ENCODE measurements at places on chromosomes 3 and 15.

GRCh38 chr3:33425453-33425852, 14.8 kb downstream of the UBP1 start:
- DNase-seq = no peak

DNA sequence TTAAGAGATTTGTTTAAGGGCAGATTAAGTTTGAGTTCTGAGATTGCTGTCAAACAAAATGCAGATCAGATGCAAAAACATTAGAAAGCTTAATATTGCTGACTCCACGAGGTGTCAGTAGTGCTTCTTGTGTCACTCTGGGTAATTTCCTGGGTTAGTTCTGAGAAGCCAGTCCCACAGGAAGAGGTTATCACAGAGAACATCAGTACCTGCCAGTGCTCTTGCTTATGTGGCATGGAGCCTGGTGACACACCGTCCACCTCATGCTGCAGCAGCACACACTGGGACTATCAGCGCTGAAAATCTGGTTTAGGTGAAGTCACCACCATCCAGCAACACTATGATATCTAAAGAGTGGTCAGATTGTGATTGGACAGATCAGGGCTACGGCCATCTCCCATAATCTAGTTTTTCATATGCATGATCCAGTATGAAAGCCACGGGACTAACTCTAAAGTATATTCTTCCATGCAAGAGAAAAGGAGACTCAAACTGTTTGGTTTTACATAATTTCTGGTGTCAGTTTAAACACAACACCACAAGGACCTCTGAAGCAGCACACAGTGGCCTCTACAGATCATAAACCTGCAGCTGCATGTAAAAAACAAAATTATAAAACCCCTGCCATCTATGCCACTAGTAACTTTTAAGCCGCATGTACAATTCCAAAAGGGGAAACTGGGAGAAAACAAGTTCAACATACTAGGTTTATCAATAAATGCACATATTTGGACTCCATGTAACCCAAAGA, 36.1 kb upstream of the MYO5C start:
- DNase-seq = no peak

GRCh38 chr3:33424606-33425452, 15.4 kb downstream of the UBP1 start:
- DNase-seq = no peak

DNA sequence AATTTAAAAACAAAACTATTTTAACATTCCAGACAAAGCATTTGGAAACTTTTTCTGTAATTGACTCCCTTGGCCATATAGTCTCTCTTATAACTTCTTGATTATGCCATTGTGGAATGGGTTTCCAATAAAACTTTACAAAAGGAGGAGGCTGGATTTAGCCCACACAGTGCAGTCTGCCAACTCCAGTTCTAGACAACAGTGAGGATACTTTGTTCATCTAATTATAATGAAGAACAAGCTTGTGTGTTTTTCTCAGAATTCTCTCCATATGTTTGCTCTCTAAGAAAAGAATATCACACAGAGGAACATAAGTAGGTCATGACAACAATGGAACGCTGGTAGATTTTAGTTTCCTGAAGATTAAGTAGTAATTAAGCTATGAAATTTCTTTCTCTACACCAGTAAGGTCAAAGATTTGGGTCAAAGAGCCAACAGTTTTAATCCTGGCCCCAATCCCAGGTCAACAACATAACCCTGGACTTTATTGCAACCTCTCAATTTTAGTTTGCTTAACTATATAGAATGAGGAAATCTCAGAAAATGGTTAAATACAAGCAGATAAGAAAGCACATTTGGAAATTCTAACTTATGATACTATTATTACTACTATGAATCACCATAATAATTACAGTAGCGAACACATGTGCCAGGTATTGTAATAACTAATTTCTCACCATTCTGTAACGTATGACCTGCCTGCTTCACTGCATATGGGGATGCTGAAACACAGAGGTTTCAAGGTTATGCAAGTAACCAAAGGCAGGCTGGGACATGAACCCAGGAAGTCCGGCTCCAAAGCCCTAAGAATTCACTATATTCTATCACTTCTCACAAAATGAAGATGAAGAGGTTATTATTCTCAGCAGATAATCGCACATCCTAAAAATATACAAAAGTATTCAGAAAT, 65.7 kb downstream of the TJP1 start:
- no peak for DNase-seq

DNA sequence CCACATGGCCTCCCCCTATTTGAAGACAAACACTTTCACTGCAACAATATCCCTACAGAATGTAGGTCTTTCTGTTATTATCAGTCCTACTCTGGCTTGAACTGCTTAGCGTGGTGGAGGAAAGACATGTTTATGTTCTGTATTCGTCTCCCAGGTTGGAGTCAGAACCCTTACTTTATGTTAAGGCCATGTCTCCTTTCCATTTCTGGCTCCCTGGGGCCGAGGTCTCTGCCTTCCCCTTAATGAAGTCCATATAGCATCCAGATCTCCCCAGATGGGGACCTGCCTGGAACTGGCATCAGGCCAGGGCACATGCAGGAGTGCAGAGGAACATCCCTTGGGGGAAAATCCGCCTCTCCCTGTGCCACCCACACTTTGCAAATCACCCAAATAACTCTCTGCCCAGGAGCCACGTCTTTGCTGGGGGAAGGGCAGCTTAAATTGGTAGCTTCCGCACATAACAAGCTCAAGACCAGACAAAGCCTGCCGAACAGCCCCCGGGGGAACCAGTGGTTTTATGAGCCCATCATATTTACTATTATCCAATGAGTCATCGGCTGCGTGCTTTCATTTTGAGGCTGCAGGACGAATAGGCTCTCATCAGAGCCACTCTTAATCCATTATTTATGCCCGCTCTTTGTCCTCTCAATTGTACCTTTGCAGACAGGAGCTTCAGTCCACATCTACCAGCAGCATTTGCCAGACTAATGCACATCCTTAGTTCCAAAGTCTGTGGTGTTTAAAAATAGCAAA, 237.0 kb downstream of the UACA start:
- DNase-seq = peak; percentile 73

DNA sequence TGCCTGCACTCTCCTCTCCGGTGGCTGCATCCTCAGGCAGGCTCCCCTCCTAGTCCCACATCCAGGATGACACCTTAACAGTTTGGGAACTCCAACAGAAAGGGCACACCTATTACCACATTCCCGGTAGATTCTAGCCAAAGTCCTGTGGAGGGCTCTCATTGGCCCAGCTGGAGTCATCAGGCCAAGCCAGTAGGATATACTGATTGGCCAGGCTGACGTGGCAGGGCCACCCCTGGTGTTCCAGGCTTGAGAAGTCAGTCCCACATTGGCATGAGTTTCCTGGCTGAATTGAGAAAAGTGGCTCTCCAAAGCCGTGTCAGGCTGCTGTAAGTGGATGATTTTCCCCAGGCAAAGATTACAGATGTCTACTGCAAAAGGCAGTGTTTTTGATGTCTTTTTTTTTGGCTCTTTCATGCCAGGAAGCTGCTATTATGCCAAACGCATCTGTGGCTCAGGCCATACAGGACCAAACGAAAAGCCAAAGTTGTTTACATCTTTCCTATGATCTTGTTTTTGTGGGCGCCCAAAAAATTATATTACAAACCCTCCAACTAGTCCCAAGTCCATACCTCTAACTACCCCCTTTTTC, 6.6 kb upstream of the BLM start:
- DNase-seq = no peak

GRCh38 chr3:158127250-158128219, 17.6 kb downstream of the RSRC1 start:
- no peak for DNase-seq

DNA sequence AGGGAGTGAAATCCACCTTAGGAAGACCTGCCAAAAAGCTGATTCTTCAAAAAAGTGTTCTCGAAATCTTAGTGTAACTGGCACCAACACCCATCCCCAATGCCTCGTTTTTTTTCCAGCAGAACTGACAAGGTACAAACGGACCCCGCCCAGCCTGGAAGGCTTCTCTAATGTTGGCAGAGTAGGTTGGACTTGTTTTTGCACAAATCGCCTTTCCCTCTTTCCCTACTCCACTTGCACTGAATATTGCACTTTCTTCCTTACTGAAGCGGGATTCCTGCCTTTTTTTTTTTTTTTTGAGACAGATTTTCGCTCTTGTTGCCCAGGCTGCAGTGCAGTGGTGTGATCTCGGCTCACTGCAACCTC, 544 bp upstream of the TIMMDC1 start:
- DNase-seq = peak; percentile 31

DNA sequence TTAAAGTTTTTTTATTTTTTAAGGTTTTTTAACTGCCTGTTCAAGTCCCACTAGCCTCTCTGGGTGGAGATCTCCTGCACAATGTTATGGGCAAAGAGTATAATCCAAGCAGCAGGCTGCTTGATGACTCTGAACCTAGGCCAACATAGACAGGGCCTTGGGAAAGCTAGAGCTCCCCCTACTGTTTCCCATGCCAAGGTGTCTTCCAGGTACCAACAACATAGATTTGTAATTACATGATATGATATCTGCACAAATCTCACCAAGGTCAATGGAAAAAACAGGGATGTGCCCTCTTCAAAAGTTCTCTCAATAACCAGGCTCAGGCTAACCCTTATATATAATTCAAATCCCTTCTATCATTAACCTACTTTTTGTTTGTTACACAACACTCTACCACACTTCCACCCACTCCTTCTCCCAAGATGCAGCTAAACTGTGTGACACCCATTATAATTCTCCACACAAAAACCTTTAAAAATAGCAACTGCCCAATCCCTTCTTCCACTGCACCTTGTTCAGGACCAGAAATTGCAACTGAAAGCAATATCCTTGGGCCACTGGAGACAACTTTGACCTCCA, 43.8 kb downstream of the RBM15B start:
- peak; percentile 28 for DNase-seq

DNA sequence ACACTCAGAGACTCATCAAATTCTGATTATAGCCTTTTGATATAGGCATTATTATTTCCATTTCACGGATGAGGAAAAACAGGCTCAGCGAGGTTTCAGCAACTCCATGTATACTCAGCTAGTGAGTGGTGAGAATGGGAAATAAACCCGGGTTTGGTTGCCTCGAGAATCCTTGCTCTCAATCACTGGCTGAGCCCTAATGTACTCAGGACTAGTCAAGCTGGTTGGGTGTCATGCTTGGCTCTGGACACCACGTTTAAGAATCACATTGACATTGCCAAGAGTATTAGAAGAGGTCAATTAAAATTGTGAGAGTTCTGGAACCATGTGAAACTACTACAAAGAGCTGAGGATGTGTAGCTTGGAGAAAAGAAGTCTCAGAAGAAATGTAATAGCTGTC, 444.5 kb downstream of the MFSD1 start:
- DNase-seq = no peak

DNA sequence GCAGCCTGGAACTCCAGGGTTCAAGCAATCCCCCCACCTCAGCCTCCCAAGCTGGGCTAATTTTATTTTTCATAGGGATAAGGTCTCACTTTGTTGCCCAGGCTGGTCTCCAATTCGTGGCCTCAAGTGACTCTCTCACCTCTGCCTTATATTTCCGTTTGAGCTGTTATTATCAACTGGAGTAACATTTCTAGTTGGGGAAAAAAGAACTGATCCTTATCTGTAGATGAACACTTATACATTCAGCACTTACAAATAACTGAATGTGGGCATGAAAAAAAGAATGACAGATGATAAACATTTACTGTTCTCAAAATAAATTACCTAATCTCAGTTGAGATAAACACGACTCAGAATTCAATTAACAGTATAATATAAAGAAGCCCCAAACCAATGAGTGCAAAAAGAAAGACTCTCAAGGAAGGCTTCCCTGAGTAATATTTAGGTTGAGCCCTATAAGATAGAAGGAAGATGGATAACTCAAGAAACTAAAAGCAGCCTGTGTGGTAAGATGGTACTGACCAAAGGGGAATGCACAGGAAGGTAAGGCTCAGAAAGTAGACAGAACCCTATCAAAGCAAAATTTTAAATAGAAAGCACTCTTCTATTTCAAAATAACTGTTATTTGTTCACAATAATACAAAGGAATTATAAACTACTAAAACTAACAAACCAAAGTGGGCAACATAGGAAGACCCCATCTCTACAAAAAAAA, 11.8 kb downstream of the UBE3A start:
- DNase-seq = no peak

DNA sequence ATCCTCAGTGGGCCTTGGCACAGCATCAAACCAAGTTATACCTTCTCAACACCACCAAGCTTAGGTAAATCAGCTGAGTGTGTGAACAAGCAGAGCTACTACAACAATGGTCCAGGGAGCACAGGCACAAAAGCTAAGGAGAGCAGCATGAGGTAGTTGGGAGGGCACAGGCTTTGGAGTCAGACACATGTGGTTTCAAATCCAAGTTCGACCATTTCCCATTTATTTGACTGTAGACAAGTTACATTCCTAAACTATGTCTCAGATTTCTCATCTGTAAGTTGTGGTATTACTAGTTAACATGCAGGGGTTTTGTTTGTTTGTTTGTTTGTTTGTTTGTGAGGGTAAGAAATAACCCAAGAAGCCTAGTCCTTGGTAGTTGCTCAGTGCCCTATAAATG, 46.9 kb downstream of the MLH1 start:
- DNase-seq = no peak

DNA sequence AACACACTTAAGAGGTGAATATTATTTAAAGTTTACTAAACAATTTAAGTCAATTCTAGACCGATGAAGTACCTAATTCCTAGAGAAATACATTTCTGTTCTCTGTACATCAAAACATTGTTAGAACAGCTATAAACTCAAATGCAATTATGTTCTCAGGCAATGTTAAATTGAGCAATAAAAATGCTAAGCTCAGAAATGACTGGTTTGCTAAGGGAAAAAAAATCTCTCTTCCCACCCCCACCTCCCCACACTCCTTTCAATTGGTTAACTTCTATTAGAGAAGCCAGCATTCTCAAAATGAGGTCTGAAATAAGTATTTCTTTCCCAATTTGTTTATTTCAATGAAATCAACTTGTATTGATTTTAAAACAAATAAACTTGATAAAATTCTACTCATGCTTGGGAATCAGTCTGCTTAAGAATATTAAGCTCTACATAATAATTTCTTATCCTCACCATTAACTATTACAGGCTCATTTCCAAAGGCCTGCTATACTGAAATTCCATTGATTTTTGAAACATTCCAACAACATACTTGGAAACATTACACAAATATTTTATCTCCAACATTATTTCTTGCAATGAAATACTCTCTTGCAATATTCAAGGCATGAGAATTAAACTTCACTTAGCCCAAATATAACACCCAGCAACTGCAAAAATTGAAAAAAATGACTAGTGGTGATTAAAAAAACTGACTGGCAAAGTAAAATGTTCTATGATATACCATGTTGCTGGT, 22.6 kb downstream of the TSPAN3 start:
- DNase-seq = no peak

GRCh38 chr15:35545316-35545823, 595 bp downstream of the DPH6 start:
- DNase-seq = peak; percentile 65

Measured in right hindlimb (tissue), 1 donor.